T follicular helper cell (primary cell): ENCODE measurements at places on chromosomes 11 and 22.
A peak's percentile ranks its signal among the peaks of the same experiment; 100 is the strongest.

DNA sequence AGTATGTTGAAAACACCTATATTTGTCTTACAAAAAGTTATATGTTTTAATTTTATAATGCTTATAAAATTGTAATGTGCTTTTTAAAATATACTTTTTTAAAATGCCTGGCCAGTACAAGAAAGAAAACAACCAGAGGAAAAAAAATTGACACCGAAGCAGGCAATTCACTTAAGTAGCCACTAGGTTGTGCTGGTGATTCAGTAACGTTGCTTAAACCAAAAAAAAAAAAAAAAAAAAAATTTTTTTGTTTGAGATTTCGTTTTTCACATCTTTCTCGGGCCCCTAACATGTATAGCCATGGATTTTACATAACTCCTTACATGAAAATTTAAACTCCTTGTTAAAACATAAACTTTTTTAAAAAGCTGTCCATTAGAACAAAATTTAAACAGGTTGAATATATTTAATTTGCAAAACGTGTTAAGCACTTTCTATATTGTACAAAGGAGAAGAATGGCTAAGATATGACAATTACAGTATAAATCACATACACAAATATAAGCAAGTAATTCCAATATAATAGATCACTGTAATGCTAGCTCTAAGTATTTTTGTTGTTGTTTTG lies 9.2 kb downstream of the OR8B4 start:
- DNase-seq = no peak

DNA sequence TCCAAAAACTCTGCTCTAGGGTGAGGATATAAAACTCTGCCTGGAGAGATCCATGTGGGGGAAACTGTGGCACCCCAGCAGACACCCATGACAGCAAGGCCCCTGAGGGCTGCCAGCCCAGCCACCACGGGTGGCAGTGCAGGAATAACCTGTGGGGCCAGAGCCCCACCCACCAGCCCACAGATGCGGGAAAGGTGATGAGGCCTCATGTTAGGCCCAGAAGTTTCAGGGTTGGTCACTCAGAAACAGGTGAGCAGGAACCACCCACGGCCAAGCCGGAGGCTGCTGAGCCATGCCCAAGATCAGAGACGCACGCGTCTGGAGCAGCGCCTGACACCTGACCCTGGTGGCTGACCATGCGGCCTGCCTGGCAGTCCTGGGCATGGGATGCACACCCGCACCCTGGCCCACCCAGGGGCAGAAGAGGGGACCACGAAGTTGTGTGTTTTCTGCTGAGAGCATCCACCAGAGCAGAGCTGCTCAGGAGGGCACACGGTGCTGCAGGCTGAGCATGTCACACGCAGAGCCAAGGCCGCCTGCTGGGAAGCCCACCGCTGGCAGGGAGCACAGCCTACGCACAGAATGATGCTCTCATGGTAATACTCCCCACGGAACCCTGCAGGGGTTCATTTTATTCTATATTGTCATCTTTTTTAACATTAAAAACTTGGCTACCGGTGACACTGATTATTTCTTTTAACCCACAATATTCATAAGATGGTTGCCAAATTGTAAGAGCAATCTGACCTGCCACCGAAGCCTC lies 41.2 kb downstream of the DUSP8 start:
- DNase-seq = no peak

GRCh38 chr11:84800755-84801346 lies 826.3 kb downstream of the DLG2 start:
- no peak for DNase-seq

GRCh38 chr22:23763579-23763945 lies 772 bp downstream of the C22orf15 start:
- peak; percentile 31 for DNase-seq

- DNase-seq = no peak
These were observed 12.2 kb upstream of the DCHS1 start for GRCh38 chr11:6667733-6668374.

DNA sequence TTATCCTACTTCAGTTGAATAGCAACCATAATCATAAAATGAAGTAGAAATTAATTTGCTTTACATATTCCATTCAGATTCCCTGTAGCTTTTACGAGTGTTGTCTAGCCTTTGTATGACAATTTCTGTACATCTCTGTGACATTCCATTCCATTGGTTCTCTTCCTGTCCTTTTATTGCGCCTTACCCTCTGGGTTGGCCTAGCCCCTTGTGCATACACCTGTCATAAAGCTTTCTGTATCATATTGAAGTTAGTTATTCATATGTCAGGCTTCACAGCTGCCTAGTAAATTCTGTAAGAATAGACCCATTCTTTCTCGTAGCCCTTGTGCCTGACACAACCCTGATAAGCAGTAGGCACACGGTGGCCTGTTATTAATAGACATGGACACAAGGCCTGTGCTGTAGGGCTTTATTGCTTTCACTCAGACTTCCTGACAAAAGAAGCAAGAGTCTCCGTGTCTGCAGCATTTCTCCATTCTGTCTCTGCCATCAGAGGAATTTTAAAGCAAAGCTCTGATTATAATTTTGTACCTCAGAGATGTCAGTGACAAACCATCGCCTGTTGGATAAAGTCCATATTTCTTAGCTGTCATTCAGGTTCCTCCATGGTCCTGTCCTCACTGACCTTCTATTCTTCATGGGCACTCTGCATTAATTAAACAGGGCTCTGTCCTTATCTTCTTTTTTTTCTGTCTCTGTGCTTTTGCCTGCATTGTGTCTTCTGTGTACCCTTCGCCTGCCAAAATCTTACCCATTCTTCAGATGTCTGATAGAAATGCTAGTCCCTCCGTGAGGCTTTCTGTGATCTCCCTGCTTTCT lies 49.4 kb downstream of the BID start:
- no peak for DNase-seq

DNA sequence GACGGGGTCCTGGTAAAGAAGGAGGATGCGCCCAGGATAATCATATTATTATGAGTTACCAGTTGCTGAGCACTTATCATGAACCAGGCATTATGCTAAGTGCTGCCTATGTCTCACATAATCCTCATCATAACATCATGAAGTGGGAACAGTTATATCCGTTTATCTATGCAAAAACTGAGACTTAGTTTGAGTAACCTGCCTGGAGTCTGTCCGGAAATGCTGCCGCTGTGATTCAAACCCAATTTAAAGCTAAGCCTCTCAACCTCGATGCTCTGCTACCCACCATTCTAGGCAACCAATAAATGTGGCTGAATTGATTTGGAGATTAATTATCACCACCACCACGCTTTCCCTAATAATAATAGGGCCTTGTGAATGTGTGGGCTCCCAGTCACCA lies 111.5 kb upstream of the CLMP start:
- no peak for DNase-seq

GRCh38 chr11:65776196-65776595 lies 4.6 kb downstream of the AP5B1 start:
- no peak for DNase-seq

DNA sequence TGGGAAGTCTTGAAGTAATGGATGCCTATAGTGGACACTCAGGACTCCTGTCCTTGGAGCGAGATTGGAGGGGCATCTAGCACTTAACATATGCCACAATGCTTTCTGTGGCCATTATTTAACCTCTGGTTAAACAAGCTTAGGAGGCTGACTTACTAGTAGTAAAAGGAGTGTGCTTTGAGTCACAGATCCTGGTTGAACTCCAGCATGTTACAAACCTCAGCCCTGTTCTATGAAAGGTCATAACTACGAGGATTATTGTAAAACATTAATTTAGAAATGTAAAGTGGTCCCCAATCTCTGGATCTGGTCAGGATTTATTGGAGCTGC lies 1.1 kb upstream of the LBHD1 start:
- no peak for DNase-seq

- no peak for DNase-seq
These were observed 133.4 kb downstream of the EHF start for GRCh38 chr11:34754171-34754823.

DNA sequence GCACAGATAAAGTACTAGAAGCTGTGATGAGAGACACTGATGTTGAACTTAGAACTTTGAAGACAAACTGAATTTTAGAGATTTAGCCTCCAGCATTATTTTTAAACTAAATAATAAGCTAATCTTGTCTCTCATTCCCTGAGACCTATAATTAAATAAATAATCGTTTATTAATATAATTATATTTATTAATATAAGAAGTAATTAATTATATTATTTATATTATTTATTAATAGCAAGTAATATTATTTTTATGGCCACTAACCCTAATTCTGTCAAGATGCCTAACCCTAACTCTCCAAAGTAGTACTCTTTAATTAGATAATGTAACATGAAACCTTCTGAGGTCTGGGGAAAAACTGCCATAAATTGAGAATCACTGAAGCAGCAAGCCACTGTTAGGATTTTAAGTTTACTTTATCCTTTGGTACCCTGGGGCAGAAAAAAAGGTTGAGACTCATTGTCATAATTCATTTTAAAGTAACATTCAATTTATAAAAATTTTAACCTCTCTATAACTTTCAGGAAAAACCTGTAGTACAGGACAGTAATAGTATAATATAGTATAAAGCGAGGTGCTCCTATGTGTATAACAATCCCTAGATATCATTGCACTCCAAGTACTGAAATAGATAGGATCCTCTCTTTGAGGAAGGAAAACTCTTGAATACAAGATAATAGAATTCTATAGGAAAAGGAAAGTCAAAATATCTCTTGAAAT lies 85.4 kb downstream of the TTC28 start:
- DNase-seq = no peak

DNA sequence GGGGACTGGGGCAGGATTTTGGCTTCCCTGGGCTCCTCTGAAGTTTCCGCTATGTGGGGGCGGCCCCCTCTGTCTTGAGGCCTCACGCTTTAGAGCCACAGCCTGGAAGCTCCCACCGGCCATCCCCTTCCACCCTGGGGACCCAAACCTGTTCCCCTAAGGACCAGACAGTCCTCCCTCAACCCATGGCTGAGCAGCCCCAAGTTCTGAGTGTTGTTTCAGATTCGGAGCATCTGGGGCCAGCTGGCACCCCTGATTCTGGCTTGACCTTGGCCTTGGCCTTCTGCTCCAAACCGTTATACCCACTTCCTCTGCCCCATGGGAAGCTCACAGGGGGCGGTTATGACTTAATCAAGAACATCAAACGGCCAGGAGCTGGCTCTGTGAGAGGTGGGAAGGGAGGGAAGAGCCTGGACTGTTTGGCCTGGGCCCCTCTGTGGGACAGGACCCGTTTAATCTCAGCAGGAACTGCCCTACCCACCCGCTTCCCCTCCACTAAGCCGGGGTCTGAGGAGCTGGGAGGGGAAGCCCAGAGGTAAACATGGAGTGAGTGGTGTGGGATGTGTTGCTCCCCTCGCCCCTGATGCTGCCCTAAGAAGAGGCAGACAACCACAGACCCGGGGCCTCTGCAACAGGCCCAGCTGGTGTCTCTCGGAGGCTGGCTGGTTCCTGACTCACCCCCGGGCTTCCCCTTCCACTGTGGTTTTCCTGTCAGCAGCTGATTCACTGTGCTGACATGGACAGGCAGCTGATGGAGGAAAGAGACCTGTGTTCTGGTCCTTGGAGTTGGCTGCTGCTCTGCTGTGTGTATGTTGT lies 3.4 kb downstream of the CD82 start:
- DNase-seq = peak; percentile 78

GRCh38 chr11:60788401-60789125 lies 3.4 kb downstream of the MS4A10 start:
- DNase-seq = no peak

- no peak for DNase-seq
These were observed 42.5 kb downstream of the GALNT18 start for GRCh38 chr11:11579012-11579988.

DNA sequence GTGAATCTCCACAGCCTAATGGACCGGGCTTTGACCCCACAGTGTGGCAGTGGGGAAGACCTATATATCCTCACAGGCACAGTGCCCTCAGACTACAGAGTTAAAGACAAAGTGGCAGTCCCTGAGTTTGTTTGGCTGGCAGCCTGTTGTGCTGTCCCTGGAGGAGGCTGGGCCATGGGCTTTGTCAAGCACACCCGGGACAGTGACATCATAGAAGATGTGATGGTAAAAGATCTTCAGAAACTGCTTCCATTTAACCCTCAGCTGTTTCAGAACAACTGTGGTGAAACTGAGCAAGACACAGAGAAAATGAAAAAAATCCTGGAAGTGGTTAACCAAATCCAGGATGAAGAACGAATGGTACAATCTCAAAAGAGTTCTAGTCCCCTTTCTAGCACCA lies 39.0 kb downstream of the ENDOD1 start:
- DNase-seq = no peak

GRCh38 chr22:32202539-32203180 lies 2.2 kb downstream of the RFPL2 start:
- DNase-seq = no peak

GRCh38 chr11:77800449-77800848 lies 20.1 kb downstream of the RSF1 start:
- DNase-seq = no peak

GRCh38 chr11:115636753-115637527 lies 132.7 kb upstream of the CADM1 start:
- DNase-seq = no peak

- no peak for DNase-seq
These were observed 13.0 kb upstream of the OPCML start for GRCh38 chr11:133545199-133545803.

DNA sequence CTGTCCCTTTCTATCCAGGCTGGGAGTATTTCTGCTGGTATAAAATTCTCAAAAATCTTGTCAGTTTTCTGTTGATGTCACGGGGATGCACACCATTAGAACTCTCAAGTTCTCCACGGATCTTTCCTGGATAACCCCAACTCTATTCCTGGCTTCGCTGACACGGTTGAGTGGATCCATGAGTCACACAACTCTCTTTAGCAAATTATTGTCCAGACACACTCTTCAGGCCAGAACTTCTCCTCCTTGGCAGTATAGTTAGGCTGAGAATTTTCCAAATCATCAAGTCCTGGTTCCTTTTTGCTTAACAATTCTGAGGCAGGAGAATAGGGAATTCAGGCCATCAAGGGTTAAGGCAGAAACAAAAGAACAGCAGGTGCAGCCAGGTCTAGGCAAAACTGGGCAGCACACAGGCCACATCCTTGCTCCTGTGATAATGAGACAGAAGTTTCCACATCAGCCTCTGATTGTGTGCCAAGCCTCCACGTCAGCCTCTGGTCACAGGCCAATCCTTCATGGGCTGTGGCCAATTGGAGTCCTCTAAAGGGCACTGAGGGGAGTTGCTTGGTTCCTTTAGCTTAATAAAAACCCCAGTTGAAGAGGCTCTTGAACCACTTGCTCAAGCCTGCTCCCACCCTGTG lies 5.7 kb upstream of the ACAT1 start:
- no peak for DNase-seq

DNA sequence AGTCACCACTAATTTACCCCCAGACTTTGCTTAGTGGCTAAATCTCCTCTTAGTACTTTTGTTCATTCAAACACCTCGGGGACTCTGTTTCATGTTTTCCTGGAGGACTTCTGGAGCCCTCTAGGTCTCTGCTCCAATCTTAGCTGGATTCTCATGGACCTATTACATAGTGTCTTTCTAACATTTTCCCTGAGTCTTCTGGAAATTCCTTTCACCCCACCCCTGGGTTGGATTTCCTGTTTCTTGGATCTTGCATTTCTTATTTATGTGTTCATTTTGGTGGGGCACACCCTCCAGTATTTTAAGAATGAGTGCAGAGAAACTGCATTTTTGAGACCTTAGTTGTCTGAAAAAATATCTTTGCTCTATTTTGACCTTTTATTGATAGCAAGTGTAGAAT lies 220.1 kb downstream of the BLID start:
- no peak for DNase-seq
